ENCODE measurements at places on chromosomes 16 and 17. TPM values are rescaled to one million over a fixed set of nuclear protein-coding genes. Genes with fewer than 3 reads are reported as not detected.

Gene GINS2
- total RNA-seq, result 31.6 TPM

Gene IL34
- total RNA-seq, result 0.44 TPM

Gene GLYR1
- 44.6 TPM for total RNA-seq

Gene PHOSPHO1
- 0.97 TPM for total RNA-seq
